Stimulated activated CD8-positive, alpha-beta memory T cell treated with anti-CD3 and anti-CD28 coated beads, Interleukin-7, amount 100 ng/mL, for 24 hours (primary cell): ENCODE measurements at places on chromosomes 1 and 21.

GRCh38 chr1:160366731-160367515 is at the start of gene NHLH1:
NHLH1 (plus strand) TSS chr1:160367071; CDS start chr1:160370732, 3,661 bp downstream.
- DNase-seq: no peak

- DNase-seq: no peak
Measured at GRCh38 chr1:159851407-159851806, 11.1 kb downstream of the VSIG8 start.

GRCh38 chr1:117770981-117771531 is 158.4 kb downstream of the GDAP2 start:
- no peak for DNase-seq

DNA sequence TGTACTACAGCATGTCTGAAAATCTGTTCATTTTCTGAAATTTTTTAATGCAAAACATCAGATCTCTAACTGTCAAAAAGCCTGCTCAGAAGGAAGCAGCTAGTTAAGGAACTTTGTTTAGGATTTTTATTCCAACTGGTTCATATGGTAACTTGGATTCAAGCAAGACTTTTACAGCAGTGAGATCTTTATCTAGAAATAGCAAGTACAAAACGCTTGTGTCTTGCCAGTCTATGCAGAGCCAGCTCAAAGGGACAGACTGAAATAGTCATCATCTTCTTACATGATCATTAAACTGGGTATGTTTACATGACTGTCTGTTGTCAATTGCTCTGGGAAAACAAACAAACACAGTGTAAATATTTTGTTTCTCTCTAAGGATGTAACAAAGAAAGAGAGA is 37.6 kb downstream of the DDAH1 start:
- DNase-seq: no peak

DNA sequence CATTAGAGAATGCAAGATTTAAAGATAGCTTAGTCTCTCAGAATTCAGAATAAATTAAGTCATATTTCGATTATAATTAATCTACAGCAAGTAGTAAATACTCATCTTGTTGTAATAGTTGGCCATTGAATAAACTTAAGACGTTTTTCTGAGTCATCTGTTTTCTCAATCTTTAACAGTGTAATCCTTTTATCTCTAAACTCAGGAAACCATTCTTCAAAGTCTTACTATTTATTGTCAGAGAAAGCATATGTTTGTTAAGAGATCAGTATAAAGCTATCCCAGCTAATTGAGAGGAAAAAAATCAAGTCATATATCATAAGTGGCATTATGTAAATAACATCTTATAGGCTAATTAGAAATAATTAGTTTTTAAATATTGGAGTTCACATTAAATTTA is 201.2 kb upstream of the ADAMTS5 start:
- DNase-seq: no peak
